GM04504 (cell line): ENCODE measurements at places on chromosomes 6 and 20.

- DNase-seq: no peak
These were observed 1.6 kb downstream of the INSM1 start for GRCh38 chr20:20369250-20370093.

- no peak for DNase-seq
These were observed 130.6 kb downstream of the BMP7 start for GRCh38 chr20:57135875-57136274.

GRCh38 chr6:124131779-124132178, 328.1 kb downstream of the NKAIN2 start:
- no peak for DNase-seq

DNA sequence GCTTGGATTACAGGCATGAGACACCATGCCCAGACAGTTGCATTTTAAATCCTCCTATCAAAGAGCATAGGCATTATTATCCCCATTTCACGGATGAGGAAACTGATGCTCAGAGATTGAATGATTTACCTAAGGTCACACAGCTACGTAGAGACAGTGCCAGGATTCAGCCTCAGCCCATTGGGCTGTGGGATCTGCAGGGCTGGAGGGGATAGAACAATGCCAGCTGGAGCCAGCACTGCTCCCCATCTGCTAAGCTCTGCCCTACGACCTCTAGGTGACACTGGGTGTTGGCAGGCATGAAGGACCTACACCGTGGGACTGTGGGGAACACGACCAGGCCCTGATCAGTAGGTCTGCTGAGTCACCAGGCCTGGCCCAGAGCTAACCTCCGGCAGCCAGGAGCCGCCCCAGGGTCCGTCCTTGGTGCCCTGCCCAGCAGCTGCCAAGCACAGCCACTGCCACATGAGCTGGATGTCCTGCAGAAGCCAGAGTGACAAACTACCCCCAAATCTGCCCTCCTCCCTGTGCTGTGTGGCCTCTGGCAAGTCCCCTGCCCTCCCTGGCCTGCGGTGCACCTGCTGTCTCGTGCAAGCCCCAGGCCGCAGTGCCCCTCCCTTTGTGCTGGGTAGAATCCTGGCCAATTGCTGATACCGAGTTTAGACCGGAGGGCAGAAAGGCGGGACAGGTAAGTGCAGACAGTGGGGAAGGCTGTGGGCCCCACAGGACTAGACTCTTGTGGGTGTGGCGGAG, 47.6 kb upstream of the PTGIS start:
- no peak for DNase-seq

- DNase-seq: no peak
These were observed 81.5 kb downstream of the HAO1 start for GRCh38 chr20:7858734-7859250.

GRCh38 chr20:9808166-9808565, 30.7 kb downstream of the PAK5 start:
- no peak for DNase-seq

GRCh38 chr6:52672412-52673025, 1.6 kb downstream of the TMEM14A start:
- DNase-seq: no peak

GRCh38 chr20:47438464-47439381, 63.0 kb upstream of the NCOA3 start:
- DNase-seq: no peak

- DNase-seq: no peak
These were observed 21.5 kb upstream of the HS3ST5 start for GRCh38 chr6:114364301-114364700.

- DNase-seq: no peak
These were observed 105.2 kb downstream of the NFATC2 start for GRCh38 chr20:51437182-51437924.

GRCh38 chr6:88301888-88302768, 136.0 kb upstream of the CNR1 start:
- DNase-seq: no peak

GRCh38 chr20:22807646-22808244, 223.4 kb upstream of the FOXA2 start:
- DNase-seq: no peak

GRCh38 chr6:3755637-3756545, 4.4 kb upstream of the PXDC1 start:
- no peak for DNase-seq

GRCh38 chr6:146289816-146290588, 253.6 kb upstream of the RAB32 start:
- DNase-seq: peak; percentile 72

DNA sequence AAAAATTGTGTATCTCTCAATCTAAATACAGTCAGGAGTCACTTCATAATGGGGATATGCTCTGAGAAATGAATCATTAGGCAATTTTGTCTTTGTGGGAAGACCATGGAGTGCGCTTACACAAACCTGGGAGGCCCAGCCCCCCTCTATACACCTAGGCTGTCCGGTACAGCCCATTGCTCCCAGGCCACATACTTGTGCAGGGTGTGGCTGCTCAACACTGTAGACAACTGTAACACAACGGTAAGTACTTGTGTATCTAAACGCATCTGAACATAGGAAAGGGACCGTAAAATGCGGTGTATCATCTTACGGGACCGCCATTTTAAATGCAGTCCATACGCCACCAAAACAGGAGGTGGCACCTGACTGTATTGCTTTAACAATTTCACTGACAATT, 58.0 kb upstream of the FRMD1 start:
- no peak for DNase-seq

- no peak for DNase-seq
These were observed 94.2 kb downstream of the MYLK4 start for GRCh38 chr6:2656460-2657079.

GRCh38 chr20:33482581-33482980, 7.3 kb upstream of the CBFA2T2 start:
- DNase-seq: no peak

- no peak for DNase-seq
These were observed 39.5 kb downstream of the ELOVL5 start for GRCh38 chr6:53309059-53309900.

GRCh38 chr6:46175446-46175845, 4.7 kb upstream of the ENPP5 start:
- no peak for DNase-seq
